ENCODE measurements at places on chromosomes 1 and 21. TPM values are rescaled to one million over a fixed set of nuclear protein-coding genes. Genes with fewer than 3 reads are reported as not detected.

DNA sequence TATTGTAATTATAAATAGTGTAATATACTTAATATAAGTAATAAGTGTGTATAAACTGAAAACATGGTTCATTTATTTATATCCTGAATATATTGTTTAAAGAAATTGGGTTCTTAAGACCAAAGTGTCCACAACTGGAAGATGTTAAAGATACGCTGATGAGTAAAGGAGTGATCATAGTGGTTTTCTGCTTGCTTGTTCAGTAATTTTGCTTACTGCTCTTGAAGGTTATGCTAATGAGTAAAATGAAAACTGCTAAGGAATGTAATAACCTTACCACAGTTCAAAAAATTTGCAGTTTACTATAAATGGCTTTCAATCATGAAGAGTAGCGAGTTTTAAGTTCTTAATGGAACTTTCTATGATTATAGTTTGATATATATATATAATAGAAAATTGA lies 22.0 kb downstream of the DONSON start:
- H3K27ac ChIP-seq, result no peak overlapping the region
- H3K4me3 ChIP-seq, result no peak overlapping the region
- H3K4me1 ChIP-seq, result no peaks in the 10 kb centered on the region
- no peaks in the 10 kb centered on the region for H3K27me3 ChIP-seq

GRCh38 chr21:40386294-40386911 lies 460.6 kb downstream of the DSCAM start:
- no peak overlapping the region for H3K4me3 ChIP-seq
- H3K27me3 ChIP-seq, result no peaks in the 10 kb centered on the region
- no peaks in the 10 kb centered on the region for H3K36me3 ChIP-seq
- no peak for DNase-seq

The NMNAT2 gene
- 0.61 TPM for polyA plus RNA-seq

The CYYR1 gene
- not detected for polyA plus RNA-seq

- DNase-seq, result peak; percentile 45
- peak overlapping the region; percentile 70 for H3K4me3 ChIP-seq
- peaks cover 2% of the 10 kb centered on the region for H3K36me3 ChIP-seq
- H3K27me3 ChIP-seq, result no peaks in the 10 kb centered on the region
These were observed 1.2 kb downstream of the ACBD3 start for GRCh38 chr1:226185141-226186036.

The MEGF6 gene
- polyA plus RNA-seq, result 0.54 TPM

The KRTAP10-4 gene
- polyA plus RNA-seq, result not detected

- H3K27ac ChIP-seq, result peak overlapping the region; percentile 99
- H3K27me3 ChIP-seq, result no peaks in the 10 kb centered on the region
- DNase-seq, result no peak
These were observed 9.4 kb upstream of the LMNA start for GRCh38 chr1:156104861-156105832.

DNA sequence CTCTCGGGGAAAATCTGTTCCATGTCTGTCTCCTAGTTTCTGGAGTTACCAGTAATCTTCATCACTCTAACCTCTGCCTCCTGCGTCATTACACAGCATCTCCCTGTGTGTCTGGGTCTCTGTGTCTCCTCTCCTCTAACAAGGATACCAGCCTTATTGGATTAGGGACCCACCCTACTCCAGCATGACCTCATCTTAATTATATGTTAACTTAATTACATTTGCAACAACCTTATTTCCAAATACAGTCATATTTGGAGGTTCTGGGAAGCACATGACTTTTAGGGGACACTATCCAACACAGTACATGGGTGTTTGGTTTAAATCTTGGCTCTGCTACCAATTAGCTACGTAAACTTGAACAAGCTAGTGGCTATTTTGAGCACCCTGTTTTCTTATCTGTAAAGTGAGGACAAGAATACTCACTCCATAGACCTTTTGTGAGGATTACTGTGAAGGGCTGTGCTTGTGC lies 83.9 kb upstream of the SGIP1 start:
- H3K4me1 ChIP-seq, result peaks cover 2% of the 10 kb centered on the region
- H3K36me3 ChIP-seq, result no peaks in the 10 kb centered on the region
- H3K27me3 ChIP-seq, result no peaks in the 10 kb centered on the region
- no peak overlapping the region for H3K27ac ChIP-seq
- DNase-seq, result peak; percentile 25

- H3K4me3 ChIP-seq, result no peak overlapping the region
- no peaks in the 10 kb centered on the region for H3K4me1 ChIP-seq
- no peak overlapping the region for H3K27ac ChIP-seq
- no peaks in the 10 kb centered on the region for H3K36me3 ChIP-seq
These were observed 24.2 kb upstream of the SYDE2 start for GRCh38 chr1:85224734-85225623.

The ICOSLG gene
- polyA plus RNA-seq, result 0.05 TPM

- DNase-seq, result peak; percentile 1
- H3K4me1 ChIP-seq, result no peaks in the 10 kb centered on the region
- H3K27ac ChIP-seq, result no peak within 1 kb of the TSS
- peaks cover 21% of the 10 kb centered on the region for H3K27me3 ChIP-seq
These were observed at the start of gene CR1 for GRCh38 chr1:207495801-207496792. Gene CR1, plus strand, starts transcription at chr1:207496157. Its CDS starts 111 bp downstream, at chr1:207496268.

The KLHDC9 gene
- 1.5 TPM for polyA plus RNA-seq

The IRF6 gene
- polyA plus RNA-seq, result 1.00 TPM

DNA sequence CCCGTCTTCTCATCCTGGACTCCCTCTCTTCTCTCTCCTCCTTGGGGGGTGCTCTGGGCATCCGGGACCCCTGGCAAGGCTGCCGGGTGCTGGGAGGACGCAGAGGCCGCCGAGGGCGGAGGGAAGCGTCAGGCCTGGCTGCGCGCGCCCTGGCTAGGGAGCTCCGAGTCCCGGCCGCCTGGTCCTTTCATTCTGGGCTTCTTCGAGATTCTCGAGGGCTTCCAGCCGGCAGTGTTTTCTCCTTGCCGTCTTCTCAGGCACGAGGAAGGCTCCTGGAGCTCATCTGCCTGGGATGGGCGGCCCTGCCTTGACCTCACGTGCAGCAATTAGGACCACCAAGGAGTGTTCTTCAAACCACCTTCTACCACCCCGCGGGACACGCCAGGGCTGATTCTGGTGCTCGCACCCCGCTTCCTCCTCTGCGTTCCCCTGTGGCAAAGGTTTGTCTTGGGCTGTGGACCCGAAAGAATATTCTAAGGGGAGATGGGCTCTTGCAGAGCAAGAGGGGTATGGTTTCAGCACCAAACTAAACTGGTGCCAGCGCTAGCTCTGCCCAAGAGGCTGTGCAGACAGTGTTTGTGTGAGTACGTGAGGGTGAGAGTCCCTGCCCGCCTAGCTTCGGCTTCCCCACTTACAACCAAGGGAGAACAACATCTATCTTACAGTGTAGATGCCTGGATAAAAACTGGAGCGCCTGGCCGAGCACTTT lies 36.5 kb downstream of the PIK3CD start:
- H3K36me3 ChIP-seq, result no peaks in the 10 kb centered on the region
- H3K27ac ChIP-seq, result no peak overlapping the region
- peak; percentile 36 for DNase-seq
- H3K4me1 ChIP-seq, result peaks cover 12% of the 10 kb centered on the region
- H3K27me3 ChIP-seq, result no peaks in the 10 kb centered on the region
- H3K4me3 ChIP-seq, result peak overlapping the region; percentile 31

- peak overlapping the region; percentile 62 for H3K27ac ChIP-seq
- no peak overlapping the region for H3K4me3 ChIP-seq
- no peaks in the 10 kb centered on the region for H3K27me3 ChIP-seq
- peak; percentile 89 for DNase-seq
- peaks cover 5% of the 10 kb centered on the region for H3K4me1 ChIP-seq
These were observed 49.8 kb downstream of the GIPC2 start for GRCh38 chr1:78095593-78095992.

DNA sequence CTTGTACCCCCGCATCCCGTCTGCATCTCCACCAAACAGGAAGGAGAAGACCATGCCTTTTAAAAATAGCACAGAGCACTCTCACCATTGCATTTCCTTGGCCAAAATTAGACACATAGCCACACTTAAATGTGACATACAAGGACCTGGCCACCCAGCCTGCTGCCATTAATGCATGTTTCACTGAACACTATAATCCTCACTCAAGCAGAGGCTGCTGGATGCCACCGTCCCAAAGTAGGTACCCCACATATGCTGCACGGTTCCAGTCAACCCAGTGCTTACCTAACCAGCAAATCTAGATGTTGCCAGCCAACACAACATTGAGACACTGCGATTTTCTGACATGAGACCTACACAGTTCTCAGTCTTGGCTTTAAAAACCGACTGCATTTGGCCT lies 107.7 kb downstream of the ADSS2 start:
- DNase-seq, result no peak
- H3K4me3 ChIP-seq, result no peak overlapping the region
- no peak overlapping the region for H3K27ac ChIP-seq
- no peaks in the 10 kb centered on the region for H3K36me3 ChIP-seq
- peaks cover 8% of the 10 kb centered on the region for H3K4me1 ChIP-seq
- H3K27me3 ChIP-seq, result no peaks in the 10 kb centered on the region

DNA sequence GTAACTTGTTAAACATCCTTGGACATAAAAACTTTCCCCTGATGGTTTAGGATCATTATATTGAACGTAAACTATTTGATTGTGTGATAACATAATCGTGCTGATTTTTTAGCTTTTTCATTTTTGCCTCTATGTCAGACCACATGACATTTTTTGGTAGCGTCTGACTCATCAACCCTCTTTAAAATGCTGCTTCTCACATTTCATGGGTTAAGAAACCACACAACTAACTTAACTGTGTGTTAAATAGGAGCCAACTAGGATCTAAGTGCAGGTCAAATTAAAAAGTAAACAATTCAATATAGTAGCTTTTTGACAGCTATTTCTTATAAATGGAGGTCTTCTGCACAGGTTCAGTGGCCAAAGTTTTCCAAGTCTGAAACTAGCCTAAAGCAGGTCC lies 9.8 kb downstream of the BTG3 start:
- no peaks in the 10 kb centered on the region for H3K27me3 ChIP-seq
- H3K27ac ChIP-seq, result no peak overlapping the region
- no peak overlapping the region for H3K4me3 ChIP-seq
- peaks cover 2% of the 10 kb centered on the region for H3K36me3 ChIP-seq
- H3K4me1 ChIP-seq, result no peaks in the 10 kb centered on the region

DNA sequence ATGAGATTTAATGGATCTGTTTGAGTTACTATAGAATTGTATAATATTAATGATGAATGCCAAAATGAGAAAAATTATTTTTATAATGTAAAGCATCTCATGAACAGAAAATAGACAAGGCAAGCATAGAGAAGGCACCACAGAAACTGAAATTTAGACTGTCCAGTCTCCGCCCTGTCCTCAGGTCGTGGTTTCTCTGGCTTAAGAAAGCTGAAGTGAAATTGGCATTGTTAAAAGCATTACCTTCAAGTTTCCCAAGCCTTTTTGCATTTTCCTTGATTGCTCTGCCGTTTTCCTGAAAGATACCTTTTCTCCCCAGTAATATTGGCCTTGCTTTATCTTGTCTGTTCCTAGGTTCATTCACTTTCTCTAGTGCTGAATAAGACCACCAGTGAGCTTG lies 58.0 kb downstream of the VPS13D start:
- H3K4me3 ChIP-seq, result no peak overlapping the region
- H3K27ac ChIP-seq, result no peak overlapping the region
- peaks cover 14% of the 10 kb centered on the region for H3K36me3 ChIP-seq
- no peak for DNase-seq
- no peaks in the 10 kb centered on the region for H3K27me3 ChIP-seq
